ENCODE measurements at places on chromosomes 12 and 14.
A peak's percentile ranks its signal among the peaks of the same experiment; 100 is the strongest.

DNA sequence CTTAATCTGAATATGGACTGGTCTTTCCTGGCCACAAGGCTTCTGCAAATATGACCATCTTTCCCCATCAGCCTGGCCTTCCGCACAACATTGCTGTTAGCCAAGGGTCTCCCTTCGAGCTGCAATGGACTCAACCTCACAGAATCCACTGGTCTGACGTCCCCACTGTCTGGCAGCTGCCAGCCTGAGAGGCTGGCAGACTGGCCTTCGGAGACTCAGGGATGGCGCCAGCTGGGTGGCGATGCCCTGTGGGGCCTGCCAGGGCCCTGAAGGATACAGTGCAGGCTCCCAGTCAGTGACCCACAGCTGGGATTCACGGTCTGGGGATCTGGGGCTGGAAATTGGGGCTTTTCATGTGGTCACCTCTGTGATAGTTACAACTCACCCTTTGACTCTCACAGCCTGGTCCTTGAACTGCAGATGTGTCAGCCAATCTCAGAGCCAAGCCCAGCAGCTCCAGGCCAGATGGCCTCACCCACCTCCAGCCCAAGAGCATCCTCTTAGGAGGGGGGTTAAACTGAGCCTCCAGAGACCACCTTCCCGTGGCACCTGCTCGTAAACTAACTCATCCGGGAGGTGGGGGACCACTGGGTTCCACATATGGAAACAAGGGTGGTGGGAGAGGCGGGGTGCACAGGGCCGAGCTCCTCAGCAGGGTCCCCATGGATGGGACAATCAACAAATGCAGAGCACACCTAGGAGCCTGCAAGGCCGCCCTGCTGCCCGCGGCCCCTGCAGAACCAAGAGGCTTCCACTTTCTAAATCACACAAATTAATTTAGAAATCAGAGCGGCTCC is 21.1 kb upstream of the C14orf180 start:
- DNase-seq: no peak

GRCh38 chr14:90091393-90091792 is 29.6 kb downstream of the KCNK13 start:
- DNase-seq: no peak

DNA sequence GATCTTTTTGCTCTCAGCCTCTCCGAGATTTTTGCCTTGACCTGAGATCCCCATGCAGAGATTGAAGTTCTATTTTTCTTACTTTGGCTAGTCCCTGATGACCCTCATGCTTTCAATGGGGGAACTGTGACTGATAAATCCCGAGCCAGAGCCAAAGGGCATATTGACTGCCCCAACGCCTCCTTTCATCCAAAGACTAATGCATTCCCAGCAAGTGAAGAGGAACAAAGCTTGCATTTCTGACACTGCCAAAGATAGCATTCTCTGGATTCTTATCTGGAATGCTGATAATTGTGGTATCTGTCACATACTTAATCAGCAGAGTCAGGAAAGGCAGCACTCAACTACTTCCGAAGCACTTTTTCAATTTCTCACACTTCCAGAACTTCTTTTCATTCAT is 152.3 kb upstream of the EGLN3 start:
- DNase-seq: no peak

DNA sequence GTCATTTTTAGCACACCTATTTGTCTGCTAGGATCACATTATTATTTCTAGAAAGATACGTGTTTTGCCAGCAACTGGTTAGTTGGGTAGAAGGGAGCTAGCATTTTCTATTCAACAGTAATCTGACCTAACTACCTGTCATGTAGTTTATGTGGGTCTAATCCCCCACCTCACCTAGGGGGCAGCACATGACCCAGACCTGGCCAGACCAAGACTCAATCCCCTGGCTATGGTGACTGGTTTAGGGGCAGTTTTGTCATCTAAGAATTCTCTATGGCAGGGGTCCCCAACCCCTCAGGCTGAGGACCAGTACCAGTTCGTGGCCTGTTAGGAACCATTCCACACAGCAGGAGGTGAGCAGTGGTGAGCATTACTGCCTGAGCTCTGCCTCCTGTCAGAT is 29.5 kb upstream of the EVL start:
- DNase-seq: no peak

GRCh38 chr14:81211844-81212243 is 8.9 kb downstream of the GTF2A1 start:
- peak; percentile 57 for DNase-seq

GRCh38 chr12:112894128-112894527 is 12.6 kb upstream of the OAS1 start:
- no peak for DNase-seq

- no peak for DNase-seq
Observed at GRCh38 chr14:62957562-62957961, 87.7 kb downstream of the KCNH5 start.

DNA sequence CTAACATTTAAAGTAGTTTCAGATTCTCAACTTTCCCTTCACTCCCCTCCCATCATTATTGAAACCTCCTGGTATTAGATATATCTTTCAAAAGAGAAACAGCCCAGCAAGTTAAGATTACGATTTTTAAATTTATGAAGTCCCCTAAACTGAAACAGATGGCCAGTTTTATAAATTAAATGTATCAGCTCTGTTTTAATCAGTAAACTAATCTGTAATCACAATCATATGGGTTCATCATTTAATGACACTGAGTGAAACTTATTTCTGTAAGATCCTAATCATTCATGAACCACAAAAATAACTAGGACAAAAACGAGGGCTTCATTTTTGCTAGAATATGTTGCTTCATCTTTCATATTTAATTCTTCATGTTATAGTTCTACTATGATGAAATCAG is 137.8 kb downstream of the EPS8 start:
- no peak for DNase-seq

DNA sequence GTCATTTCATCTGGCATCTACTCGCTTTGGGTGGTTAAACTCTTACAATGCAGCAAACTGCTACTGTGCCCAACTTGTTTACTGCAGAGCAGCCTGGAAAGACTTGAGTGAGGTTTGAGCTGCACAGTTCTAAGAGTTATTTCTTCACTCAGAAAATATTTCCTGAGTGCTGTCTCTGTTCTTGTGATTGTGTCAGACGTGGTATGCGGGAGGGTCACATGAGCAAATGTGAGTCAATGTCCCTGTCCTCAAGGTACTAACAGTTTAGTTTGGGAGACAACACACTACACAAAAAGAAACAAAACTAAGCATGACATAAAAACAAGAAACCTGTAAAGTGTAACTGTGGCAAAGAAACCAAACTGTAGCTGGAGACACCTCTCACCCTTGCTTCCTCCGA is 32.4 kb downstream of the FLVCR2 start:
- DNase-seq: no peak

DNA sequence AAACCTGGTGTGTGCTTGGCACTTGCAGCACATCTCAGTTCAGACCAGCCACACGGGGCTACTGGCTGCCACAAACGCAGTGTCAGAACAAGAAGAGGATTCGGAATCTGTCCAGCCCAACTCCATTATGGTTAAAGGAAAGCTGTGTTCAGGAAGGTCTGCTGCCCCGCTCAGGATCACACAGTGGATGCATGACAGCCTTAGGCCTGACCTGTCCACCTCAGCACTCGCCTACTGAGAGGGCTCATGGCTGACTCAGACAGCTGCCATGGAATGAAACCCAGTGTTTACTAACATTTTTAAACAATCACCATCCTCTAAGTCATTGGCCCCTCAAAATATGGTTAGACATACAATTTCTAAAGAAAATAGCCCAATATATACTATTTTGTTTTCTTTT is 5.6 kb upstream of the NIN start:
- no peak for DNase-seq

DNA sequence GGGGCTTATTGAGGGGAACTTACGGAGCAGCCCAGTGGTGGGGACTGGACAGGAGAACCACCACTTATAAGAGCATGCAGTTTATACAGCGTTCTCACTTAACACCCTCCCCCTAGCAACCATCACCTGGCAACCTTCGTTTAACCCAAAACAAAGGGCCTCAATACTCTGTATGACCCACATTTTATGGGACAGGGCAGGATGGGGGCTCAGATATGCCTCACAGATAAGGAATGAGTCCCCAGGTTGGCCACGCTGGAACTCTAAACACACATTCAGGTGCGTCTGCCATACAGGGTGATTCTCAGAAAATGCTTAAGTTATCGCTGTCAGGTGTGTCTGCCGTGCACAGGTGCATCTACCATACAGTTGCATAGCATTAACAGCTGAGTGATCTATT is 99.2 kb downstream of the GCH1 start:
- no peak for DNase-seq

GRCh38 chr12:754473-754820 is 2.1 kb downstream of the WNK1 start:
- peak; percentile 16 for DNase-seq

GRCh38 chr12:10128687-10129086 is 1.3 kb downstream of the CLEC7A start:
- DNase-seq: peak; percentile 26

GRCh38 chr12:4280351-4281163 is 7.0 kb downstream of the CCND2 start:
- DNase-seq: no peak

GRCh38 chr12:108800591-108800990 is 56.8 kb downstream of the SSH1 start:
- DNase-seq: no peak

GRCh38 chr14:33940561-33941011 is 10.3 kb downstream of the EGLN3 start:
- DNase-seq: no peak

DNA sequence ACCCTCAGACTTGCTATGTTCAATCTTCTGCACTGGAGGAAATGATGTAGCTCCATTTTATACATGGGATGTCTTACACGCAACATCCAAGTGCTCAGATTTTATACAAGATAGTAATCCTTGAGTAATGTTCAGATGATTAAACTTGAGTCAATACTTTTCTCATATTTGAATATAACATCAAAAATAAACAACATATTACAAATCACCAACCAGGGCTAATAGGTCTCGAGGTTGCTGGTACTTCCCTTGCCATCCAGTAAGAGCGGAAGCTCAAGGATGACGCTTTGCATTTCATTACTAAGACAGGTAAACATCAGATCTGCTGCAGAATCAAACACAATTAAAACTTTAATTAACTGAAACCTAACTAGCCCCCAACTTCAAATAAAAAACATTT is 97.3 kb downstream of the FOXN3 start:
- DNase-seq: no peak

DNA sequence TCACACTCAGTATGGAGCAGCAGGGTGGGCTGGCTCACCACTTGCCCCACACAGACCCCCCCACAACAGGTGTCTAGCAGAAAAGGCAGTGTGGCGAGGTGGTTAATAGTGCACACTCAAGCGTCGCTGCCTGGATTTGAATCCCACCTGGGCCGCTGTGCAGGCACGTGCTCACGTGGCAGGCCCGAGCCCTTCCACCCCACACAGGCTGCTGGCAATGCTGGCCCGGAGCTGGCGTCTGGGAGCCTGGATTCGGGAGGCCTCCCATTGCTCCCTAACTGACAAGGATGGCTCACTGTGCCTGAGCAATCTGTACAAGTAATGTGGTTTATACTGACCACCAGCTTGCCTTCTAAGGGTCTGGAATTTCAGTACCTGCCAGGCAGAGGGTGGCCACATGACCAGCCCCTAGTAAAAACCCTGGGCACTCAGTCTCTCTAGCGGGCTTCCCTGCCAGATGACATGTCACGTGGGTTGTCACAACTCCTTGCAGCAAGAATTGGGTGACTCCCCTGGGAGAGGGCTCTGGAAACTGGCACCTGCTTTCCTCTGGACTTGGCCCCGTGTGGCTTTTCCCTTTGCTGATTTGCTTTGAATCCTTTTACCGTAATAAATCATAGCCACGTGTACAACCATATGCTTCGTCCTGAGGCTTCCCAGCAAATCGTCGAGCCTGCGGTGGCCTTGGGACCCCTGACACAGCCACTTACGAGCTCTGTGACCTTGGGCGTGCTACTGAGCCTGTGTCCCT is 72.8 kb downstream of the SCARB1 start:
- no peak for DNase-seq

- DNase-seq: no peak
Observed at GRCh38 chr12:13328535-13328934, 132.0 kb downstream of the EMP1 start.

DNA sequence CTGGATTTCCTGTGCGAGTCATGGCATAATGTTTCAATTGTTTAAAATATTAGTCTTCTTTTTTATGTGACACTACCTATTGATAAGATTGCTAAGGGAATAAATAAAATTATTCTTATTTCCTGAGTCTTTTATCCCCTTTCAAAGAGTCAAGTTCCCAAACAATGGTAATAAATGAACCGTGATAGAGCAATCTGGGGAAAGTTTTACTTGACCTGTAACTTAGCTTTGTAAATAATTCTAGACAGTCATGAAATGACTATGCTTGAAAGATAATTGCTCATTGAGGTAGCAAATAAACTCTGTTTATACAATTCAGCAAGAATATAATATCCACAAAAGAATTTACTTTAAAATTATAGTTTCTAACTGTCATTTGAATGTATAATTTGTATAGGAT is 82.1 kb downstream of the TSPAN8 start:
- no peak for DNase-seq

GRCh38 chr14:59679872-59680271 is 103.3 kb upstream of the CCDC175 start:
- DNase-seq: no peak

- DNase-seq: no peak
Observed at GRCh38 chr12:80567401-80567800, 123.4 kb downstream of the PTPRQ start.

DNA sequence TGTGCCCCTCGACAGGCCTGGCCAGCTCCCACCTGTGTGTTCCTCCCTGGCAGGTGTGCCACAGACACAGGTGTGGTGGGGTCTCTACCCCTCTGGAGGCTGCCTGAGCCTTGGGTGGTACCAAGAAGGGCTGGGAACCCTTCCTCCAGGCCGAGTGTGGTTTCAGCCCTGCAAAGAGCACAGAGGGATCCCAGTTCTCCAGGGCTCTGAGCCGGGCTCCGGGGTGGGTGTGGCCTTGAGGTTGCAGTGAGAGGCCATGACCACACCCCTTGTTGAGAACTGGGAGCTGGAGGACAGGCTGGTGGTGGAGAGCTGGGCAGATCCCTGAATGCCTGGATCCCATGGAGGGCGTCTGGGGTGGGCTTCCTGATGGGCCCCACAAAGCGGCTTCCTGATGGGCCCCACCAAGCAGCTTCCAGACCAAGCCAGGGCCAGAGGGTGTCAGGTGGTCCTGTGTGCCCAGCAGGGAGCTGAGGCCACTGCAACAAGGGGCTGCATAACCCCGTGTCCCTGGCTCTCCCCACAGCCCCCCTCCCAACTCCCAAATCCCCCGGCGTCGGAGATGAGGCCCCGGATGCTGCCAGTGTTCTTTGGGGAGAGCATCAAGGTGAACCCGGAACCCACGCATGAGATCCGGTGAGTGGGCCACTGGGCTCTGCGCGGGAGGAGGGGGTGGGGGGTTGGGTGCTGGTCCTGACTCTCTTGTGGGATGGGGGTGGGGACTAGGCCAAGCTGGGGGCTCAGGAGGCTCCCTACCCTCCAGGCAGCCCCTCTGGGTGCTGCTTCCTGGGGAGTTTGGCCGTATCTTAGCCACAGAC is 16.6 kb downstream of the RFLNA start:
- DNase-seq: no peak

- peak; percentile 94 for DNase-seq
Observed at GRCh38 chr12:92593734-92594402, 108.9 kb upstream of the PLEKHG7 start.

- peak; percentile 88 for DNase-seq
Observed at GRCh38 chr14:74608959-74609611, 3.0 kb downstream of the LTBP2 start.

GRCh38 chr12:98656289-98657101 is 11.4 kb downstream of the APAF1 start:
- no peak for DNase-seq
